ENCODE measurements at places on chromosomes 3 and 15. TPM values are rescaled to one million over a fixed set of nuclear protein-coding genes. Genes with fewer than 3 reads are reported as not detected.

Gene IMPG2
- total RNA-seq = 0.26 TPM

Gene TF
- total RNA-seq = 3.0 TPM

Gene ATP6V1A
- 61.6 TPM for total RNA-seq

Gene SLC9A9
- total RNA-seq = 3.7 TPM

Gene STARD5
- 5.4 TPM for total RNA-seq

Gene GPR149
- not detected for total RNA-seq

Gene FETUB
- total RNA-seq = not detected

Gene TM6SF1
- total RNA-seq = 1.2 TPM

DNA sequence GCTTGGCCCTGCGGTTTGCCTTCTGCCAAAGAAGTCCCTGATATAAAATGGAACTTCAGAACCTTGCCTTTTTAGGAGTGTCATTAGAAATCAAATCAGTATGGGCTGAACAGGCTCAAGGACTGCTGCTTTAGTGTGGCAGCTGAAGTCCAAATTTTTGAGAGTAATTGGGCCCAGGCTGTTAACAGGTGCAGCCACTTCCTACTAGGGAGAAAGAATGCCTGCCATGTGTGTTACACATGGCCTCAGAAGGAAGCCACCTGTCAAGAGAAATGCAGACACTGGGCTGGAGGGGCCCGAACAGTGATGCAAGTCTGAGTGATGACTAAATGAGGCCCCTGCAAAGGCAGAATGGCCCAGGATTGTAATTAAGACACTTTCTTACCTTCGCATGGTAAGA is 786.7 kb upstream of the CFAP20DC start:
- no peaks in the 10 kb centered on the region for H3K36me3 ChIP-seq
- no peak overlapping the region for H3K4me3 ChIP-seq
- DNase-seq = no peak
- H3K4me1 ChIP-seq = no peaks in the 10 kb centered on the region
- no peak overlapping the region for H3K27ac ChIP-seq
- no peaks in the 10 kb centered on the region for H3K27me3 ChIP-seq

DNA sequence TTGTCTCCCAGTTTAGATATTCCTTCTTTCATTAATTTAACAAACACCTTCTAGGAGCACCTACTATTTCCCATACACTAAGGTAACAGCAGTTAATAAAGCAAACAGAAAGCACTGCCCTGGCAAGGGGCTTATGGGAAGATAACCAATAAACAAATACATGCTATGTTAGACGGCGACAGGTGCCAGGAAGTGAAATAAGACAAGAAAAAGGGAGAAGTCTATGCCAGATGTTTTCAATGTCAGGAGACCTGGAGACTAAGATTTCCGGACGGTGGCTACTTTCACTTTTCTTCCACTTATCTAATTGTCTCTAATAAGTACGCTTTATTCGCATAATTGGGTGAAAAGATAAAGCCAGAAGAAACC is 32.5 kb upstream of the ZNF445 start:
- H3K4me3 ChIP-seq = peak overlapping the region; percentile 97
- H3K27me3 ChIP-seq = no peaks in the 10 kb centered on the region
- no peaks in the 10 kb centered on the region for H3K4me1 ChIP-seq
- DNase-seq = no peak

DNA sequence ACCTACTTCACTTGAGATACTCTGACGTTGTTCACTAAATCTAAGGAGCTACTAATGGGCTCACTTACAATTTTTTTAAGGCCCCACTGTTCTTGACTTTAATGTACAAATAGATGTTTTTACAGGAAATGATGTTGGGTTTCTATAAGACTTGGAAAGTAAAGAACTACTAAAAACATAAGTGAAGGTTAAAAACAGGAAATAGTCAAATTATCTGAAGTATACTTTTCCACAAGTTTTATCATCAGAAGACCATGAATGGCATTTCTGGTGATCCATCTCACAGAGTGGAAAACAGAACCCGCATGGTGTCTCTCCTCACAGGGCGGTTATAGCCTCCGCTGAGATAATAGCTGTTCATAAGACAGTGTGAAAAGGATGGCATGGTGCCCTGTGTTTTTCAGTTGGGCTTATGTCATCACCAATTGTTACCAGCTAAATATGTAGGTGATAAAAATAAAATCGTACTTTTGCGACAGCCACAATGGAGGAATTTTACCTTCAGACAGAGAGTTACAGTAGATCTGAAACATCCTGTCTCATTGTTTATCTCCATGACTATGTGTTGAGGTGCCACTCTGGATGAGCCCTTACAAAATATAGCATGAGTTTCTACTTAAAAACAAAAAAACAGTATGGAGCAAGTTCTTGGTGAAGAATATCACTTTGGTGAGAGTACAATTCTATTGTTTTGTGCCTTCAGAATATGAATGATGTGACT is 462.4 kb downstream of the RAP2B start:
- no peak overlapping the region for H3K27ac ChIP-seq
- DNase-seq = no peak
- no peaks in the 10 kb centered on the region for H3K4me1 ChIP-seq
- H3K27me3 ChIP-seq = no peaks in the 10 kb centered on the region
- no peak overlapping the region for H3K4me3 ChIP-seq
- no peaks in the 10 kb centered on the region for H3K36me3 ChIP-seq

- no peaks in the 10 kb centered on the region for H3K4me1 ChIP-seq
- DNase-seq = no peak
- H3K27me3 ChIP-seq = no peaks in the 10 kb centered on the region
- no peaks in the 10 kb centered on the region for H3K36me3 ChIP-seq
- H3K27ac ChIP-seq = no peak overlapping the region
Observed at GRCh38 chr15:100230784-100231183, 111.0 kb downstream of the ADAMTS17 start.

- no peak overlapping the region for H3K4me3 ChIP-seq
- no peaks in the 10 kb centered on the region for H3K4me1 ChIP-seq
- no peak overlapping the region for H3K27ac ChIP-seq
- H3K27me3 ChIP-seq = no peaks in the 10 kb centered on the region
- no peaks in the 10 kb centered on the region for H3K36me3 ChIP-seq
Observed at GRCh38 chr3:127796045-127796830, 26.1 kb downstream of the MGLL start.

- no peaks in the 10 kb centered on the region for H3K36me3 ChIP-seq
- no peak overlapping the region for H3K27ac ChIP-seq
Observed at GRCh38 chr3:124275412-124275811, 283.5 kb upstream of the ROPN1 start.

- peaks cover 9% of the 10 kb centered on the region for H3K4me1 ChIP-seq
- peak; percentile 91 for DNase-seq
- H3K36me3 ChIP-seq = peaks cover 40% of the 10 kb centered on the region
Observed at GRCh38 chr3:42600958-42601675, 631 bp downstream of the NKTR start.

GRCh38 chr3:150138824-150139223 is 168.1 kb upstream of the PFN2 start:
- H3K4me1 ChIP-seq = peaks cover 16% of the 10 kb centered on the region
- H3K27ac ChIP-seq = no peak overlapping the region
- no peak for DNase-seq
- no peak overlapping the region for H3K4me3 ChIP-seq

DNA sequence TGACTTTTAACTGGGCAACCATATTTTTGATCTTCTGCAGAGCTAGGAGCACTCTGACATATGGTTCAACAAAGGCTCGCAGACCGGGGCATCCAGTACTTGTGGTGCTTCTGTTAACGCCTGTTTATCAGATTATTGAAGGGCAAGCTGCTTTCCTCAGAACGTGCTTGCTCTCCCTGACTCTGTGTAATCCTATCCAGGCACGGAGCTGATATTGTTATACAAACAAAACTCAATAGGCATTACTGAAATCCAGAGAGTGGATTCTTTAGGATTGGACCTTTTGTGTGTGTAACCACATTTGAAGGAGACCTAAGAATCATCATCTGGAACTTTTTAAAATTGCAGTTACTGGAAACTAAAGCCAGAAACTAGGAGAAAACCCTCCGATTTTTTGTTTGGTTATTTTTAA is 246.5 kb downstream of the PTPRG start:
- H3K27ac ChIP-seq = no peak overlapping the region
- no peak for DNase-seq
- peaks cover 11% of the 10 kb centered on the region for H3K4me1 ChIP-seq
- H3K4me3 ChIP-seq = no peak overlapping the region

All from endodermal cell (in vitro differentiated cells).